ENCODE measurements at places on chromosomes 2 and 18. TPM values are rescaled to one million over a fixed set of nuclear protein-coding genes. Genes with fewer than 3 reads are reported as not detected.

DNA sequence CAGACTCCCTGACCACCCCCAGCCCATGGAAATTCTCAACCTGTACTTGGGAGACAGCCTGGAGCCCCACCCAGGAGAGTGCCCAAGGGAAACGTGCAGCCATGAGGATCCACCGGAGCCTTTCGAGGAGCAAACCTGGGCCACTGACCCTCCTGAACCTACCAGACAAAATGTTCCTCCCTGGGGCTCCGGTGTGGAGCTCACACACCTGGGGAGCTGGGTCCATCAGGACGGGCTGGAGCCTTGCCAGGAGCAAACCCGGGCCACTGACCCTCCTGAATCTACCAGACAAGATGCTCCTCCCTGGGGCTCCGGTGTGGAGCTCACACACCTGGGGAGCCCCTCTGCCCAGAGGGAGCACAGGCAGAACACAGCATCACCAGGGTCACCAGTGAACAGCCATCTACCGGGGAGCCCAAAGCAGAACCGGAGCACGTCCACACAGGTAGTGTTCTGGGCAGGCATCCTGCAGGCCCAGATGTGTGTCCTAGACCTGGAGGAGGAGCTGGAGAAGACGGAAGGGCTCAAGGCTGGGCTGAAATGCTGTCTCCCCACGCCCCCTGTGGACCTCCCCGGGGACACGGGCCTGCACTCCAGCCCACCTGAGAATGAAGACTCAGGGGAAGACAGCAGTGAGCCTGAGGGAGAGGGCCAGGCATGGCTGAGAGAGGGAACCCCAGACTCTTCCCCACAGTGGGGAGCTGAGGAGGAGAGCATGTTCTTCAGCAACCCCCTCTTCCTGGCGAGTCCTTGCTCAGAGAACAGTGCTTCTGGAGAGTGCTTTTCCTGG lies 8.9 kb downstream of the PSD4 start:
- no peak for DNase-seq

GRCh38 chr2:224023188-224023587 lies 15.9 kb downstream of the SERPINE2 start:
- DNase-seq, result no peak

GRCh38 chr2:222076973-222077690 lies 221.7 kb downstream of the PAX3 start:
- no peak for DNase-seq

The ASAP2 gene
- 38.0 TPM for total RNA-seq

The IHH gene
- not detected for total RNA-seq

The SCN7A gene
- 160 TPM for total RNA-seq

The CXCR4 gene
- total RNA-seq, result 21.3 TPM
